ENCODE measurements at places on chromosomes 4 and X. TPM values are rescaled to one million over a fixed set of nuclear protein-coding genes. Genes with fewer than 3 reads are reported as not detected.

ADGRG4 gene
- total RNA-seq: not detected

USP17L21 gene
- not detected for total RNA-seq

UGT2A1 gene
- total RNA-seq: not detected

GAGE1 gene
- total RNA-seq: 2.7 TPM

KLKB1 gene
- total RNA-seq: not detected

GAB1 gene
- total RNA-seq: 13.1 TPM

MAGIX gene
- 1.8 TPM for total RNA-seq

PASD1 gene
- total RNA-seq: not detected

GRIA3 gene
- not detected for total RNA-seq

RAP2C gene
- total RNA-seq: 13.2 TPM

RAB33A gene
- not detected for total RNA-seq

SMC1A gene
- 32.5 TPM for total RNA-seq

APBB2 gene
- total RNA-seq: 56.8 TPM

MAGEB17 gene
- total RNA-seq: 0.55 TPM

Measured in A172 (cell line).